ENCODE measurements at places on chromosomes 12 and 14.

DNA sequence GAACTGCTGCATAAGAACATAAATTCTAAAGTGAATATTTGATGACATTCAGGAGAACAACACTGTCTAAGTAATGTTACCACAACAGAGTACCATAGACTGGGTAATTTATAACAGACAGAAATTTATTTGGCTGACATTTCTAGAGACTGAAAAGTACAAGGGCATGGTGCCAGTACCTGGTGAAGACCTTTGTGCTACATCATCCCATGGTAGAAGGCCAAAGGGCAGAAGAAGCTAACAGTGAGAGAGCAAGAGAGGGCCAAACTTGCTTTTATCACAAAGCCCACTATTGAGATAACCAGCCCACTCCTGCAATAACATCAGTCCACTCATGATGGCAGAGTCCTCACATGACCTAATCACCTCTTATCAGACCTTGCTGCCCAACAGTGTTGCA lies 88.8 kb downstream of the FIGNL2 start:
- no peak for DNase-seq

- DNase-seq, result no peak
Measured at GRCh38 chr14:71236487-71236886, 329.2 kb downstream of the PCNX1 start.

- DNase-seq, result no peak
Measured at GRCh38 chr14:34219661-34220377, 242.2 kb downstream of the SPTSSA start.

DNA sequence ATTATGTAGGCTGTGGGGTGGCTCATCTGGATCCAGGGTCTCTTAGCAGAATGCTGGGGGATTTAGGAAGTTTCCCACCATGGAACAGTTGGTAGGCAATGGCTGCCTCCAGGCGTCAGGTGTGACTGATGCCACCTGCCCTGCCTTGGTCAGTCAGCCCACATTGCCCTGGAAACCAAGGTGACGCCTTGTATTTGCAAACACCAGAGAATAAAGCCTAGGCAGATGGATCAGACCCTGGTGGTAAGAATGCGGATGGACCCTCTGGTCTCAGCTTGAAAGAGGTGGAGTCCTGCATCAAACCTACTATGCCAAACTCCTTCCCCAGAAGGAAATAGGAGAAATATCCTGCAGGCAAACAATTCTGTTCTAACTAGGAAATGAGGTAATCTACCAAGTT lies 38.2 kb downstream of the NCKAP5L start:
- no peak for DNase-seq

DNA sequence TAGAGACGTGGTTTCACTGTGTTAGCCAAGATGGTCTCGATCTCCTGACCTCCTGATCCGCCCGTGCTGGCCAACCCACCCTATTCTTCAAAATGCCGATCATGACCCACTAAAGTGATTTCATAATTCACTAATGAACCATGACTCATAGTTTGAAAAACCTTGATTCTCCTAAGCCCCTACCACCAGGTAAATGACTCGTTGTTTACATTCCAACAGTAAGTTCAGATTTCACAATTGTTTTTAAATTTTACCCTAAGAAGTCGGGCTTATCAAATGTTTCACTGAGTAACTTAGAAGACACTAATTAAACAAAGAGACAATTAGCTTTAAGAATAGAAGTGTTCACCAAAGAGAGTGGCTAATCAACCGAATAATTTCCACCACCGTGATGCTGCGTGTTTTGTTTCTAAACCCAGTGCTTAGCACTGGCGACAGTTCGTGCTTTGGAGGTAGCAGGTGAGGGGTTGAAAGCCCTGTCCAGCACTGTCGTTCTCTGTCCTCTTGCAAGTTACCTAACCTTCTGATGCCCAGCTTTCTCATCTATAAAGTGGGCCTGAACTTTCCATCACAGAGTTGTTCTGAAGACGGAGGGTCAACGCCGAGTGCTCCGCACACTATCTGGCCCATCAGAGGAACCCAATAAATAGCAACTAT lies 136.5 kb downstream of the NTF3 start:
- DNase-seq, result no peak

GRCh38 chr14:55052269-55052930 lies 953 bp downstream of the MAPK1IP1L start:
- DNase-seq, result no peak

DNA sequence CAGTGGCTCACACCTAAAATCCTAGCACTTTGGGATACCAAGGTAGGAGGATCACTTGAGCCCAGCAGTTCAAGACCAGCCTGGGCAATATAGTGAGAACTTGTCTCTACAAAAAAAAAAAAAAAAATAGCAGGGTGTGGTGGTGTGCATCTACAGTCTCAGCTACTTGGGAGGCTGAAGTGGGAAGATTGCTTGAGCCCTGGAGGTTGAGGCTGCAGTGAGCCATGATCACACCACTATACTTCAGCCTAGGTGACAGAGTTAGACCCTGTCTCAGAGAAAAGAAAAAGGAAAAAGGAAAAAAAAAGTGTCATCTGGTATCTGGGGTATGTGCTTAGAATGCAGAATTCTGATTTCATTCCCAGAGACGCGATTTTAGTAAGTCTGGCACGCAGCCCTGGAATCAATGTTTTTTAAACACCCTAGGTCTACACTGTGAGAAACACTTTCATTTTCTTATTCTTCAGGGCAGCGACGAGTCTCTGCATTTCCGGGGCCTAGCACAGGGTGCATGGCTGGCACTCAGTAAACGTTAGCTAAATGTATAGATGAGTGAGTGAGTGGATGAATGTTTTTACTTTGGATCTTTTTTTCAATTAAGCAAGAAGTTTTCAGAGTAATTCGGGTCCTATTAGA lies 243.8 kb upstream of the PWP1 start:
- DNase-seq, result no peak

GRCh38 chr12:19946550-19946949 lies 421.8 kb upstream of the PDE3A start:
- no peak for DNase-seq

- no peak for DNase-seq
Measured at GRCh38 chr14:98167705-98168104, 1104.3 kb downstream of the BCL11B start.

GRCh38 chr12:2119266-2119665 lies 66.5 kb downstream of the CACNA1C start:
- DNase-seq, result no peak

GRCh38 chr12:52799505-52800211 lies 3.7 kb upstream of the KRT3 start:
- no peak for DNase-seq

DNA sequence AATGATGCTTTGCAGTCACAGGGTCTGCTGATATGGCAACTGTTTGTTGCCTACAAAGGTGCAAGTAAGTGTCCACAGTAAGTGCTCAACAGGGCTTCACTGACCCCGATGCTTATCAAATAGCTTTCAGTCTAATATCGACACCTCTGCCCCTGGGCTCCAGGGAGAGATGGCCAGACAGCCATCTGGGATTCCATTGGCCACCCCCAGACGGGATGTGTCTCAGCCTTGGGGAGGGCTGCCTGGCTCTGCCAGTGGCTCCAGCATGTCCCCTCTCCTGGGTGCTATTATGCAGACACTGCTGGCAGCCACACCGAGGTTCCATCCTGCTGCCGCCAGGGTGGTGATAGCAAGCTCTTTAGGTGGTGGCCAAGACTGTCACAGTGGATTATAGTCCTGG lies 57.4 kb downstream of the DGLUCY start:
- DNase-seq, result no peak

DNA sequence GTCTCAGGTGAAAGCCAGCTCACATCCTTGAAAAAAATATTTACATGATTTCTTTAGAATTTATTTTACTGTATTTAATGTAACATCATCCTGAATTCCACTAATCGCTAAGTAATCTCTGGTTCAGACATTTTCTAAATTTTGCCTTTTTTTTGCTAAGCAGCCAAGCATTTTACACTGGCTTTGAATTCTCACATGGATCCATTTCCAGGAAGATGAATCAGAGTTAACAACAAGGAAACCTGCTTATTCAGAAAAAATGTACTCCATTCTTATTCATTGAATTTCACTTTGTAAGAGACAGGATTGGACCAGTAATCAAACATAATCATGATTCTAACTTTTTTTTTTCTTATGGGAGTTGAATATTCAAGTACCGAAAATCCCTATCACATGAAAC lies 1785.1 kb upstream of the FLRT2 start:
- DNase-seq, result no peak

DNA sequence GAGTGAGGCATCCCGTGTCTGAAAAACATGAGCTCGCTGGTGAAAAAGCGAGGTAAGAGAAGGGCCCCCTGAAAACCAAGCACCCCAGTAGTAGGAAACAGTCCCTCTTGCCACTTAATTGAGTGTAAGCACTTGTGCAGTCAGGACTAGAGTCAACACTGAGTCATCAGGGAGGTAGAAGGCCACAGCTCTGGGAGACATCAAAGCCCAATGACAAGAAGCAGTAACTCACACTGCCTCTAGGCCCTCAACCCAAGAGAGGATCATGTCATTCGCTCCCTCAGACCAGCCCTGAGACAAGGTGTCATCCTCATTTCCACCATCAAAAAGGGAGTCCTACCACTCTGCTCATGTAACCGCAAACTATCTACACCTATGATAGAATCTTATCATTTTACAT lies 17.8 kb downstream of the POMT2 start:
- DNase-seq, result peak; percentile 15

- DNase-seq, result no peak
Measured at GRCh38 chr12:116931665-116932064, 20.9 kb downstream of the FBXW8 start.

GRCh38 chr12:11657511-11657910 lies 8.0 kb downstream of the ETV6 start:
- DNase-seq, result no peak

DNA sequence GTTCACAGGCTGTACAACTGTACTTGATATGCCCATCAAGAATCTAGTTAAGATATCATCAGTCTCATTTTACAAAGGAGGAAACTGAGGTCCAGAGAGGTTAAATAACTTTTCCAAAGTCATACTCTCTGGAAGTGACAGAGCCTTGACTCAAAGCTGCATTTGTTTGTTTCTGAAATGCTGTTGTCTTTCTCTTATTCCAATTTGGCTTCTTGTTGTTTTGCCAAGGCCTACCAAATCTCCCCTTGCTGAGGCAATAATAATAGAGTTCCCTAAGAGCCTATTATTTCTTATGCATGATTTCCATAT lies 79.8 kb upstream of the C12orf71 start:
- no peak for DNase-seq

DNA sequence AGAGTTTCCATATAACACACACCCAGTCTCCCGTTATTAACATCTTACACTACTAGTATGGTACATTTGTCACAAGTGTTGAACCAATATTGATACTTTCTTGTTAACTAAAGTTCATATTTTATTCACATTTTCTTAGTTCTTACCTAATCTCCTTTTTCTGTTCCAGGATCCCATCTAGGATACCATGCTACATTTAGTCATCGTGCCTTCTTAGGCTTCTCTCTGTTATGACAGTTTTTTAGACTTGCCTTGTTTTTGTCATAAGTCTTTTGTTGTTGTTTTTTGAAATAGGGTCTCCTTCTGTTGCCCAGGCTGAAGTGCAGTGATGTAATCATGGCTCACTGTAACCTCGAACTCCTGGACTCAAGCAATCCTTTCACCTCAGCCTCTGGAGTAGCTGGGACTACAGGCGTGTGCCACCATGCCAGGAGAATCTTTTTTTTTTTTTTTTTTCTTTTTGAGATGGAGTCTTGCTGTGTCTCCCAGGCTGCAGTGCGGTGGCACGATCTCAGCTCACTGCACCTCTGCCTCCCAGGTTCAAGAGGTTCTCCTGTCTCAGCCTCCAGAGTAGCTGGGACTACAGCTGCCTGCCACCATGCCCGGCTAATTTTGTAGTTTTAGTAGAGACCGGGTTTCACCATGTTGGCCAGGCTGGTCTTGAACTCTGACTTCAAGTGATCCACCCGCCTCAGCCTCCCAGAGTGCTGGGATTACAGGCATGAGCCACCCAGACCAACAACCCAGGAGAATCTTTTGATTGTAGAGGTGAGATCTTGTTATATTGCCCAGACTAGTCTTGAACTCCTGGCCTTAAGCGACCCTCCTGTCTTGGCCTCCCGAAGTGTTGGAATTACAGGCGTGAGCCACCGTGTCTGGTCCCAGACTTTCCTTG lies 59.1 kb upstream of the HECTD1 start:
- no peak for DNase-seq

DNA sequence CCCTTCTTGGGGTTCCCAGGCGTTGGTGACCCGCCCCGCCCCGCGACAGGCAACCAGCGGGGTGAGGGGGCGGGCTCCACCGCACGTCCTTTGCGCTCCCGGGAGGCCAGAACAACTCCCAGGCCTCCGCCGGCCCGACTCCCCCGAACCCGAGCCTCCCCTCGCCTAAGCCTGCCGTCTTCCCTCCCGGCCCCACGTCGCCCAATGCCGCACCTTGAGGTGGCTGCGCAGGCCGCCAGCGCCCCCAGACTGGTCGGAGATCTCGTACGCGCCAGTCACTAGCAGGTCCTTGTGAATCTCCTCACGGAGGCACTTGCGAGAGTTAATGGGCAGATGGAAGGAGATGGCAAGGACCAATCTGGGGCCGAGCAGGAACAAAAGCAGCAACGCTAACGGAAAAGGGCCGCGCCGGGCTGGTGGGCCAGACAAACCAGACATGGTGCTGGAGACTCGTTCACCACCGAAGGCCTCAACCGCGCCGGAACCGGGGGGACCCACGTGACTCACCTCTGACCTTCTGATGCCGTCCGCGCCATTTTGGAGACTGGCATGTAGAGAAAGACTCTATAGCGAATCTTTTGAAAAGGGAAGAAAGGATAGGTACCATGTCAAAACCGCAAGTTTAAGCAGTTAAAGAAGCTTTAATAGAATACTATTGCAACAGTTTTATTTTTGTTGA lies at the start of gene TMED10:
Gene TMED10 (minus strand): TSS at position 471 of the 679 bp plus-strand sequence. CDS start 33 bp downstream, at position 438.
- peak; percentile 89 for DNase-seq

DNA sequence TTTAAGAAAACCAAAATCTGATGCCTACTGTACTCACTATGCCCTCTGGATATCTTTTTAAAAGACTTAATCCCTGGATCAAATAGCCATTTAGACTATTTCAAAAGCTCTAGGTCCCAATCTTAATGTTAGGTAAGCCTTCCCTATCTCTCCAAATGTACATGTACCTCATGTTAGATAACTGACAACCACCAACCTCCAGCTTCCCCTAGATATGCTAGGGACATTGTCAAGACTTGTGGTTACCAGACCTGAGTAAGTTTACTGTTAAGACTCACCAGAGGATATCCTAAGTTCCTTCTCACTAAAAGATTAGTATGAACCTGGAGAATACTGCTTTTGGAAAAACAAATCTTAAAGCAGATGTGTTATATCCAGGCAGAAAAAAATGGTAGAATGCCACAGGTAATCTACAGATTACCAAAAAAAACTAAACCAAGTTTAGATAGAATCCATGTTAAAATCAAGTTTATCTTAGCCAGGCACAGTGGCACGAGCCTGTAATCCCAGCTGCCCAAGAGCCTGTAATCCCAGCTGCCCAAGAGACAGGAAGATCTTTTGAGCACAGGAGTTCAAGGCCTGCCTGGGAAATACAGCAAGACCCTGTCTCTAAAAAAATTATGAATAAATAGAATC lies 9.7 kb downstream of the NAP1L1 start:
- no peak for DNase-seq

GRCh38 chr14:75290851-75291250 lies 12.2 kb downstream of the FOS start:
- DNase-seq, result no peak

GRCh38 chr12:89951694-89952060 lies 243.0 kb upstream of the ATP2B1 start:
- DNase-seq, result no peak
